ENCODE measurements at places on chromosomes 1 and 21. TPM values are rescaled to one million over a fixed set of nuclear protein-coding genes. Genes with fewer than 3 reads are reported as not detected.

GRCh38 chr1:200030791-200031190 is 3.3 kb downstream of the NR5A2 start:
- DNase-seq: no peak
- no peaks in the 10 kb centered on the region for H3K36me3 ChIP-seq
- no peak overlapping the region for H3K4me3 ChIP-seq

LRIF1 gene
- polyA plus RNA-seq: 22.0 TPM

TRPM2 gene
- 3.0 TPM for polyA plus RNA-seq

GRCh38 chr1:156372265-156372586 is 3.2 kb downstream of the RHBG start:
- H3K36me3 ChIP-seq: no peaks in the 10 kb centered on the region
- H3K27me3 ChIP-seq: peaks cover 4% of the 10 kb centered on the region
- H3K4me1 ChIP-seq: peaks cover 4% of the 10 kb centered on the region

DNA sequence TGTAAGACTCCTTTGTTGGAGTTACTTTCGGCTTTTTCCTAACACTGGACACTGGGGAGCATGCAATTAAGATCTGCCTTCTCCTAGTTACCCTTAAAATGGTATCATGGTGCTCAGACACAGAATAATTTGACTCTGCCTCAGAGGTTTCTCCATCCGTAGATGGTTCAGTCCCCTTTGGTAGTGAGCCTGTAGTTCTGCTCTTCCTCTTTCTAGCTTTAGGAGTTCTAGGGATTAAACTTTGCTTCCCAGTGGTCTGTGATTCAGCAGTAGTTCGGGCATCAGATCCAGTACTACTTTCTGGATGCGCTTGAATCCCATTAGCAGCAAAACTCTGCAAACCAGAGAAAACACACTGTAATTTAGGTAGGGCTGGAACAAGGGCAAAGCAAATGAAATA is 1.5 kb downstream of the DNTTIP2 start:
- H3K36me3 ChIP-seq: peaks cover 33% of the 10 kb centered on the region
- peaks cover 37% of the 10 kb centered on the region for H3K4me1 ChIP-seq
- no peak for DNase-seq
- H3K27me3 ChIP-seq: peaks cover 15% of the 10 kb centered on the region
- peak overlapping the region; percentile 100 for H3K27ac ChIP-seq

GRCh38 chr1:96525657-96526557 is 195.7 kb upstream of the PTBP2 start:
- H3K4me1 ChIP-seq: no peaks in the 10 kb centered on the region
- no peak overlapping the region for H3K4me3 ChIP-seq
- no peak for DNase-seq
- no peaks in the 10 kb centered on the region for H3K27me3 ChIP-seq
- H3K27ac ChIP-seq: no peak overlapping the region

DNA sequence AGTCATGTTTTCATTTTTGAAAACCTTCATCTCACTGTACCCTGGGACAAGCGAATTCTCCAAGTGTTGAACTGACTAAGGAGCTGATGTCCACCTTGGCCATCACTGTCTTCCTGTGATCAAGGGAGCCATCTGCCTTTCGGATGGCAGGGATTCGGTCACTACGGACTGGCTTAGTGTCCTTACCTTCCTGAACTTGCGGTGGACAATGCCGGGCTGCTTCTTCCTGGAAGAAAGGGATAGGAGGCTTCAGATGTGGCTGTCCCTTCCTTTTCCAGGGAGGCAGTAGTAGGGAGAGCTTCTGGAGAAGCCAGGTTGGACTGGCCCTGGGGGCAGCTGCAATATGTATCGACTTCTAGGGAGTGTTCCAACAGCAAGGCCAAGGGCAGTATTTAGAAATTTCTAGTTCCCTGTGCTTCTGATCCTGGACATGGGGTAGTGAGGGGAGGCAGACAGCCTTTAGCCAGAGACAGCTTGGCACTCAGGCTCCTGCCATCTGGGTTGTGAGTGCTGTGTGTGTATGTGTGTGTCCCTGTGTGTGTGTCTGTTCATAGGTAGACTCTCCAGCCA is 114.6 kb downstream of the IER5 start:
- no peak overlapping the region for H3K27ac ChIP-seq
- H3K4me3 ChIP-seq: no peak overlapping the region
- no peaks in the 10 kb centered on the region for H3K36me3 ChIP-seq
- peaks cover 5% of the 10 kb centered on the region for H3K27me3 ChIP-seq
- DNase-seq: no peak

COL18A1 gene
- polyA plus RNA-seq: 1.8 TPM

DNA sequence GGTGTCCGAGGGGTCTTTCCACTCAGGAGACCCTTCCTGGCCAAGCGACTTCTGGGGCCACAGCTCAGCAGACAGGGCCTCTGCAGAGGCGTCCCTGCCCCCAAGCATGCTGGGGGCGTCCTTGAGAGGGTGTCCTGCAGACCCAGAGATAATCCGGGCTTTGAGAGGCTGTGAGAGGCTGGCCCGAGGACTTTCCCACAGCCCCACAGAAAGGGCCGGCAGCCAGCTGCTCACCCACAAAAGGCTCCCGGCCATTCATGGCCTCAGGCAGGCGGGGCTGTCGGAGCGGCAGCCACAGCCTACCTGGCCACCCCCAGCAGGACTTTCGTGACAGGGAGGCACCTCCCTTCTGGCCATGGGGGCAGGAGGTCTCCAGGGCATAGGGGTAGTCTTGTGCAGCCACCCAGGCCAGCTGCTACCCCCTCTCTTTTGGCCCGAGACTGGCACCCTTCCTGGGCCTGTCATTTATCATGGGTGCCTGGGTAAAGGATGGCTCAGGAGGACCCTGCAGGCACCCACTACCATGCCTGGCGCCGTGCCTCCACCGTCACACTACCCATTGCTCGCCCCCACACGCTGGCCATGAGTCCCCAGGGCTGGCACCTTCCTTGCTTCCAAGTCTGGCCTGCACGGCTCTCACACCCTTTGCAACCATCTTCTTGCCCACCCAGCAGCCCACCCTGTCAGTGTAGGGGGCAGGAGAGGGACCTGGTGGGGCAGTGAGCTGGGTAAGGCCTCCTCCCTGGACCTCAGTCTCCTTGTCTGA is 11.1 kb upstream of the TNFRSF14 start:
- peaks cover 30% of the 10 kb centered on the region for H3K4me1 ChIP-seq
- DNase-seq: no peak
- H3K4me3 ChIP-seq: peak overlapping the region; percentile 55
- no peaks in the 10 kb centered on the region for H3K36me3 ChIP-seq
- H3K27ac ChIP-seq: peak overlapping the region; percentile 55

DNA sequence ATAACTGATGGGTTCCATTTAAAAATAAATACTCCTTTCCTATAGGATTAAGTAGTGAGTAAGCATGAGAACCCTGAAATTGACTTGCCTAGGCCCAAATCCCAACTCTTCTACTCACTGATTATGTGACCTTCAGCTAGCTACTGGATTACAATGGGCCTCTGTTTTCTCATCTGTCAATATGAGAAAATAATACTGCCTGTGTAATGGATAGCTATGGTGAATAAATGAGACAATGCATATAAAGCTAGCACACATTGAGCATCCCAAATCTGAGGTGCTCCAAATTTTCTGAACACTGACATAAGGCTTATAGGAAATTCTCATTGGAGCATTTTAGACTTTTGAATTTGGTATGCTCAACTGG is 5.3 kb upstream of the LRRC8C start:
- no peak for DNase-seq
- H3K36me3 ChIP-seq: no peaks in the 10 kb centered on the region
- H3K4me3 ChIP-seq: no peak overlapping the region
- H3K27me3 ChIP-seq: peaks cover 3% of the 10 kb centered on the region

DNA sequence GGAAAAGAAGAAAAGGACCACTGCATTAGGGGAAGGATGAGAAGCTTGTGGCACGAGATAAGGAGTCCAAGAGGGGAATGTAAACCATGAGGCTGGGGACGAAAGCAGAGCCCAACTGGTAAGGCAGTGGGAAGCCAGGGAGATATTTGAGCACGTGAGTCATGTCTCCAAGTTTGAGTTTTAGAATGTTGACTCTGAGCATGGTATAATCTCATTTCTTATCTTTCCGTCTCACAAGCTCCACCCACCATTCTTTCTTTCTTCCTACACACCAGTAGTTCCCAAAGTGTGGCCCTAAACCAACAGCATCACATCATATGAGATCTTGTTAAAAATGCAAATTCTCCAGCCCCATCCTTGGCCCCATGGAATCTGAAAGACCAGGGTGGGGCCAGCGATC is 145.3 kb downstream of the PLPP3 start:
- H3K36me3 ChIP-seq: no peaks in the 10 kb centered on the region
- DNase-seq: no peak
- H3K4me3 ChIP-seq: no peak overlapping the region
- H3K27ac ChIP-seq: no peak overlapping the region
- H3K27me3 ChIP-seq: peaks cover 2% of the 10 kb centered on the region

DNA sequence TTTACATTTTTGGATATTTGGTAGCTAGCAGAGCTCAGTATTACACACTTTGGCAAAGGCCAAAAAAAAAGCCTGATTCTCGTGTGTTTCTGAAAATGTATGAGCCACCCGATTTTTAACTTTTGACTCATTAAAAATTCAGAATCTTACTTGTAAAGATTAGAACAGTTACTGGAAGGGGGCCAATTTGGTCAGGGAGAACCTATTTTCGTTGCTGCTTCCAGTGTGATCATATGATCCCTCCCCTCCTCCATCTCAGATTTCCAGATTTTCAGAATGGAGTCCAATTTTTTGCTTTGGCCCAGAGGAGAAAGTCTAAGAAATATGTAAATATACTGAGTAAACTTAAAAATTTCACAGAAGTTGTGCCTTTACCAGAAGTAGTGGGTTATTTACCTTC is 3.2 kb upstream of the OR2AK2 start:
- H3K27me3 ChIP-seq: peaks cover 4% of the 10 kb centered on the region
- no peak overlapping the region for H3K27ac ChIP-seq
- no peaks in the 10 kb centered on the region for H3K36me3 ChIP-seq
- H3K4me1 ChIP-seq: peaks cover 4% of the 10 kb centered on the region
- no peak overlapping the region for H3K4me3 ChIP-seq

PLEKHA6 gene
- not detected for polyA plus RNA-seq

- no peak for DNase-seq
- peaks cover 52% of the 10 kb centered on the region for H3K4me1 ChIP-seq
- peaks cover 3% of the 10 kb centered on the region for H3K27me3 ChIP-seq
- H3K4me3 ChIP-seq: no peak overlapping the region
- H3K36me3 ChIP-seq: no peaks in the 10 kb centered on the region
Measured at GRCh38 chr1:35539073-35539823, 18.0 kb downstream of the KIAA0319L start.

NRIP1 gene
- polyA plus RNA-seq: 24.4 TPM

DNA sequence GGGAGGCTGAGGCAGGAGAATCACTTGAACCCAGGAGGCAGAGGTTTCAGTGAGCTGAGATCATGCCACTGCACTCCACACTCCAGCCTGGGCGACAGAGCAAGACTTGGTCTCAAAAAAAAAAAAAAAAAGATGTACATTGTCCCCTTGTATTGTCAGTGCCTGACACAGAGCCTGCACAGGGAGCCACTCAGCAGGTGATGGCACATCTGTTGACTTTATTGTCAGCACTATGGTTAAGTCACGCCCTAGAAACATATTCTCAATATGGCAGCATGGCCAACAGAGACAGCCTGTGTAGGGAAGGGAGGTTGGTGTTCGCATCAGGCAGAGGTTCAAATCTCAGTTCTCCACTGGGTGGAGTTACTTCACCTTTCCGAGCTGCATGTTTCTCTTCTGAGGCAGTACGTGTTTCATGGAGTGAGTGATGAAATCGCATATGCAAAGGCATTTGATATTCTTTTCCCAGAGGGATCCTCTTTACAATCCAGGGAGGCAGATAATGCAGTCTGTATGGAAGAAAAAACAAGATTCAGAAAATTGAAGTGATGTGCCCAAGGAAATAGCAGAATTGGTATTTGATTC is 20.6 kb downstream of the LAMC2 start:
- H3K4me3 ChIP-seq: no peak overlapping the region
- DNase-seq: no peak
- H3K4me1 ChIP-seq: no peaks in the 10 kb centered on the region
- no peaks in the 10 kb centered on the region for H3K27me3 ChIP-seq

RTCA gene
- polyA plus RNA-seq: 14.7 TPM

DNA sequence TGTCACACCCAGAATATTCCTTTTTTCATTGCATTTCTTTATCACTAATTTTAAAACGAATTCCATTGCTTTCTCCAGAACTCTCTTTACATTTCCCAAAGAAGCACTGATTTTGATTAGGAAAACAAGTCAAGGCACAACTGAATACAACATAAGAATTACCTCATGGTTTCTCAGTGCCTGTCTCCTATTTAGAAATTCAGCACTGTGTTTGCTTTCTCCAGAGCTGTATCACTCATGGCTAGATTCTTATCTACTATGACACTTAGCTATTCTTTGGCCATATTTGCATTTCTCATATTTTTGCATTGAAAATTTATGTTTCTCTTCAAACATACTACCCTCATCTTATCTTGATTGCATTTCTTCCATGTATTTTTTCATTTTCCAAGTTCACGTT is 1402.0 kb downstream of the MRPL39 start:
- H3K27ac ChIP-seq: no peak overlapping the region
- DNase-seq: no peak
- H3K4me1 ChIP-seq: no peaks in the 10 kb centered on the region
- H3K4me3 ChIP-seq: no peak overlapping the region

EXOSC10 gene
- 49.1 TPM for polyA plus RNA-seq

VHLL gene
- not detected for polyA plus RNA-seq

DNA sequence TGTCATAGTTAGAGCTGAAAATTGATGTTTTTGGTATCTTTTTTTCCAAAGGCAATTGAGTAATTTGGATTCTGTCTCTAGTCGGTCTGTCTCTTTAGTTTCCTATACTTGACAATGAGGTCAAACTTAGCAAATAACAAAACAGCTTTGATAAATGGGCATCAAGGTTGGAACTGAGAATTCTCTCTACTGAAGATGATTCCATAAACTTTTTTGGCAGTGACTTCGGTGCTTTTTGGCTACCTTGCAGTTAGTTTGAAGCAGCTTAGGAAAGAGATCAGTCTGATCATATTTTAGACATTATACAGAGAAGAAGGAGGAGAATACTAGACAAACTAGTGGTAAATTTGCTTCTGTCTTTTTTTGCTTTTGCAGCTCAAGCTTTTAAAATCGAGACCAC is 559 bp downstream of the VCAM1 start:
- no peaks in the 10 kb centered on the region for H3K36me3 ChIP-seq
- DNase-seq: no peak
- no peaks in the 10 kb centered on the region for H3K27me3 ChIP-seq
- H3K4me3 ChIP-seq: no peak overlapping the region
- no peak overlapping the region for H3K27ac ChIP-seq

GRCh38 chr21:42631142-42631541 is 22.3 kb upstream of the PDE9A start:
- no peak for DNase-seq
- no peaks in the 10 kb centered on the region for H3K4me1 ChIP-seq
- no peak overlapping the region for H3K4me3 ChIP-seq
